M059J (cell line): ENCODE measurements at places on chromosomes 2 and 18.

- peak; percentile 4 for DNase-seq
Measured at GRCh38 chr18:44178476-44178875, 502.2 kb upstream of the SETBP1 start.

DNA sequence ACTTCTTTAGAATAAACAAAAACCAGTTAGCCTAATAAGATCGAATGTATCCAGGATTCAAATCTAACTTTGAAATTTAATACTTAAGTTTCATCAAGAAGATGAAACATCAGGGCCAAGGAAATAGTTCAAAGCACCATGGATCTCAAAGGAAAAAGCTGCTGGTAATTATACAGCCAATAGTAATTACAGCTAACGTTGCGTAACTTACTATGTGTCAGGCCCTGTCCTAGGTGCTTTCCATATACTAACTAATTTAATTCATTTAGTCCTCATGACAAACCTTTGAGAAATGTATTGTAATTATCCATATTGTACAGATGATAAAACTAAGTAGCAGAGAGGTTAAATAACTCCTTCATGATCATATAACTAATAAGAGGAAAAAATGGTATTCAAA is 598.6 kb downstream of the NYAP2 start:
- no peak for DNase-seq

GRCh38 chr2:180664507-180664906 is 315.9 kb upstream of the UBE2E3 start:
- no peak for DNase-seq

GRCh38 chr2:100272841-100273329 is 49.4 kb downstream of the LONRF2 start:
- no peak for DNase-seq

DNA sequence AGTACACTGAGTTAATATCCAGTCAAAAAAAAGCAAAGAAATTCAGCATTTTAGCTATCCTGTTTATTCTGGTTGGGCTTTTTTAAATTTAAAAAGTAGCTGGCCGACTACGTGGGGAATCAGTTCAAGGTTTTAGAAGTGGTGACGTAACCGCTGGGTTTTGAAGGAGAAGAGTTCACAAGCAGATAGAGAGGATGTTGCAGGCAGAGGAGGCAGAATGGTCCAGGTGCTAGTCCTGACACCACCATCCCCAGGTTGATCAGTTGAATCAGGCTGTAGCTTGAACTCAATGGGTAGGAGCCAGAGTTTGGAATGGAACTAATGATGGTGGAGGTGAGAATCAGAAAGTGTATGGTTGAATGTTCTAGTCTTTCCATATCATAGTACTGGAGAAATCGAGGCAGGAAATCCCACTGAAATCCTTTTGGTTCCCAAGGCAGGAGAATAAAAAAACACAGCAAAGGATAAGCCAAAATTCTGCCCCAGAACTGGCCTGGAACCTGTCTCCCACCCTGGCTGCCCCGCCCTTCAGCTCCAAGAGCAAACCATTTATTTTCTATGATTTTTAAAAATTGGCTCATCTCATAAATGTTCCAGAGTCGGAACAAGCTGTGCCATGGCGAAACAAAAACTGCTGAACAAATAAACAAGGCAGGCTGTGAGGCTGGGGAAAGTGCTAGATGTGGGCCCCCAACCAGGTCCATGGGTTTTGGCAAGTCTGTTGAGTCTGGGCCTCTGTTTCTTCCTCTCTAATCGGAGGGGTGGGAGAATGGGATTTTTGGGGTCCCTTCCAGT is 44.0 kb downstream of the SLC4A1AP start:
- DNase-seq: no peak

DNA sequence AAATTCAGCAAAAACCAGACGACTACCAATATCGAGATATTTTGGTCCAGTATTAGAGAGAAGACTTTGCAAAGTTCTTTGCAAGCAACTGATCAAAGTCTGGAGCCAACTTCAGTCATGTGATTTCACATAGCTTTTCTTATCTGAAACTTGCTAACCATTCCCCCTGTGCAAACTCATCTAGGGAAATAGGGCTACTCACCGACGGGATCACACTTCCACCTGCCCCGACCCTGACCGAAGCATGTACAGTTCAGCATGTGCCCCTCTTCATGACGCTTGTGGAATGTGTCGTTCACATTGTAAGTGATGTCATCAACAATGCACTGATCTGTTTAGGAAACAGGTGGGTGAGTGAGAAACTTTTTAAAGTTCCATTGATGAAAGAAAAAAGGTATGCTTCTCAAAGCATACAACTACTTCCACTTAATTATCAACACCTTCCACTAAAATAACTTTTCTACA is 15.4 kb downstream of the FN1 start:
- no peak for DNase-seq

- DNase-seq: no peak
Measured at GRCh38 chr2:145325485-145325884, 805.6 kb upstream of the ZEB2 start.

DNA sequence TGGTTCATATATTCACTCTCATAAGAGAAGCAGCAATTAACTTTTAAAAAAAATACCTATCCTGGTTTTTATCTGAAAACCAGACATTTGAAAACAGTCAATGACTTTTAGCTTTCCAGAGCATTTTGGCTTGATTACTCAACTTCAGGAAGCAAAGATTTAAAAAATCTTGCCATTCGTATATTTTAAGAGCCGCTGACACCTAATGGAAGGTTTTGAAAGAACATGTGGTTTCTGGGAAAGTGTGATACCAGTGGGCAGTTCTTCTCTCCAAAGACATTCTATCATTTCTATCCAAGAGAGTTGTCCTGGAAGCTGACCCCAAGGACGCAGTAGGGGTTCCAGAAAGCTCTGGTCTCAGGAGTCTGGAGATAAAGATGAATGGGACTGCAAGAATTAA is 234.7 kb downstream of the TTC32 start:
- peak; percentile 57 for DNase-seq

DNA sequence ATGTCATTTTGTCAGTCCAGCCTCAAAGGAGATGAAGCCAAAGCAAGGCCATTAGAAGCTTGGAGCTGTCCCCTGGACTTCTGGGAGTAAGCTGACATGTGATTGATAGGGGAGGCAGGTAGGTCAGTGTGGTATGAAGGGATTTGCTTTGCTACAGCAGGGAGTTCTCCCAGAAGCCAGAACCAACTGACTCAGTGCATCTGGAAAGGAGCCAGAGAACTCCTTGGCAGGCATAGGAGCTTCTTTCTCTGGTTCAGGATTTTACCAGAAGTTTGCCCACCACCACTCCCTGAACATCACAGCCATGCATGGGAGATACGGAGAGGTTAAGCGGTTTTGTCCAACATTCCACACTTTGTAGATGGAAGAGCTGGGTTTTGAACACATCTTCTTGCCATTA is 24.5 kb upstream of the KCNE4 start:
- peak; percentile 92 for DNase-seq

DNA sequence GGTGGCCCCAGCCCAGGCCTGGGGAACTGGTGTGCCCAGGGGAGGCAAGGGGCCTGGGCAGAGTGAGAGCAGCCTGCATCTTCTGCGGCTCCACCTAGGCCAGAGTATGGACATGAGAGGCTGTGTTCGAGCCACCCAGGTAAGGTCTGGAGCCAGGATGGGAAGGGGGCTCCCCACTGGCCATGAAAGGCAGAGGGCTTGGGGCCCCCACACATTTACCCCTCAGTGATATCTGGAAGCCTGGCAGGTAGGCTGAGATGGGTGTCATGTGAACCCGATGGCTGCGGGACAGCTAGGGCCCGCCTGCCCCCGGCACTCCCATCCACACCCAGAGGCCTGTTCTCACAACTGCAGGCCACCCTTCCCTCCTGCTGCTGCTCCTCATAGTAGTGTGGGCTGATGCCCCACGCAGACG is 13.2 kb downstream of the ADRA2B start:
- DNase-seq: no peak

DNA sequence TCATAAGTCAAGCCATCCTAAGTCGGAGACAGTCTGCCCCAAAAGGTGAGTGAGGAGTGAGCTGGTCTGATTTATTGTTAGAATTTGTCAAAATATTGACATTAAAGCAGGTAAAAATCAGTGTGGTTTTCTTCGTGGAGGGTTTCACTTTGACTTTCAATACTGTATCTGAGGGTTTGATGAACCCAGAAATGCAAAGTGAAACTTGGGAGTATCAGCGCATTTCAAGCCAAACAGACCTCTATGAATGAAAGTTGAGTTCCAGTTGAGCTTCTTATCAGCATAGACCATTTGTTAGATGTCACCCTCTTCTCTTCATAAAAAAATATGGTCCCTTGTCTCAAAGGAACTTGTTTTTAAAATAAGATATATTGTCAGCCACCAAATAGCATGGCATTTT is 21.7 kb upstream of the CXCR4 start:
- no peak for DNase-seq

DNA sequence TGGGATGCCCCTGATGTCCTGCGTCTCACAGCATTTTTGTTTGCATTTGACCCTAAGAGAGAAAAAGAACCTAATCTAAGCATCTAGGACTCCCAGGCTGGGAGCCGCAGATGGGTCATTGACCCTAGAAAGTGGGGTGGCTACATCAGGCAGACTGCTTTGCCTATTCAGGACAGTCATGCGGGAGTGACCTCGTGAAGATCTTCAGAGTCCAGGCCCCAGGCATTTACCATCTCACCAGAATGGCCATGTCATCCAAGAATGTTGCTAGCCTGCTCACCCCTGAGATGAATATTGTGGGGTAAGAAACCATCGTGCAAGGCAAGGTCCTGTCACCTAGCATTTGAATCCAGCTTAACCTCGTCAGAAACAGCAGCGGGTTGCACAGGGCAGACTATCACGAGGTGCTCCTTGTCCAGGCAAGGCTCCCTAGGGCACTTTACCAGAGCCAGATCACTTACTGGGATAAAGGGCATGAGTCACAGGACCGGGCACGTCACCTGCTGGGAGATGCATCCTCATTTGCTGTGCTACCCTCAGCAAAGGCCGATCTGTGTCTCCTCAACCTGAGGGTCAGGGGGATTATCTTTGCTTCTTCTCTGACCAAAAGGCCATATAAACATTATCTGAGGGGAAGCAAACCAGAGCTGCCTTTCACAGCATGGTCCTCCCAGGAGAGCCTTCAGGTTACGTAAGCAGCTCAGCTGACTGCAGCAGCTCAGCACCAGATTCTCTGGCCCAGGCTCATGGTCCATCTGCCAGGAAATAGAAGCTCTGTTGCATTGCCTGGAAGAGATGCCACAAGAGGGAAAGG is 162.3 kb downstream of the ACKR3 start:
- DNase-seq: peak; percentile 48

- DNase-seq: no peak
Measured at GRCh38 chr2:27798486-27798885, 27.0 kb downstream of the MRPL33 start.

- DNase-seq: peak; percentile 74
Measured at GRCh38 chr2:166373951-166374350, 1.8 kb downstream of the SCN9A start.

- DNase-seq: no peak
Measured at GRCh38 chr2:54161660-54162424, 46.4 kb downstream of the ACYP2 start.

DNA sequence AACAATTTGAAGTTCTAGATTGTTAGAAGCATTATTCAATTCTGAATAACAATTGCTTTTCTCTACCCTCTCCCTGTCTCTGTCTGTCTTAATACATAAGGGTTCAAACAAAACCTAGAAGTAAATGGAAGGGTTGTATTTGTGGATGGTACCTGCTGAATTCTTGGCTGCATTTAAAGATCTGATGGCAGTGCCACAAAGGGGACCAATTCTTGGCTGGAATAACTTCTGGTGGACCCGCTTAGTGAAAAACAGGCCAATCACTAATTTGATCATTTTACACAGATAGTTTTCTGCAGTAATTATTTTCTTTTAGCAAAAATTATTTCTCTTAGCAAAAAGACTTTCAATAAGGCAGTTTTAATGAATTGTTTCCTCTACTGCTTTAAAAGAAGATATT is 353.5 kb downstream of the MYCN start:
- DNase-seq: no peak

- no peak for DNase-seq
Measured at GRCh38 chr2:240219208-240219890, 78.9 kb upstream of the OTOS start.
